ENCODE measurements at places on chromosomes 5 and 9.

- DNase-seq = no peak
Measured at GRCh38 chr5:53350991-53351770, 129.2 kb upstream of the FST start.

GRCh38 chr5:175797521-175798038 is 73.8 kb upstream of the CPLX2 start:
- DNase-seq = no peak

DNA sequence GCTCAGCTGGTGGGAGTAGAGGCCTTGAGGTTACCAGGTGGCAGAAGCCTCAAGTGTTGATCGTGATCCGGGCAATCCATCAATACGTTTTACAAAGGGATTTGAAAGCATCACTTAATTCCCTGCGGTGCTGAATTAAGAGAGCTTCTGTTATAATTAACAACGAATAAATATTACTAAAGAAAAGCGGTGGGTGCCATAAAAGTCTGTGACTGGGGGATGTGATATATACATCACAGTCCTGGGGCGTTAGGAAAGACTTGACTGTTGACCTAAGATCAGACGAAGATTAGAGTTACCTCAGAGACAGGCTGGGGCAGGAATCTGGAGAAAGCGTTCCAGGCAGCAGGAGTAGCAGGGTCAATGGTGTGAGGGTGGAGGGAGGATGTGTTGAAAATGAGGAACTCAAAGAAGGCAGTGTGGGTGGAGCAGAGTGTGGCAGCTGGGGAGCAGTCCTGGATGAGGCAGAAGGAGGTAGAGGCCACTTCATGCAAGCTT is 6.7 kb upstream of the C5orf63 start:
- no peak for DNase-seq

DNA sequence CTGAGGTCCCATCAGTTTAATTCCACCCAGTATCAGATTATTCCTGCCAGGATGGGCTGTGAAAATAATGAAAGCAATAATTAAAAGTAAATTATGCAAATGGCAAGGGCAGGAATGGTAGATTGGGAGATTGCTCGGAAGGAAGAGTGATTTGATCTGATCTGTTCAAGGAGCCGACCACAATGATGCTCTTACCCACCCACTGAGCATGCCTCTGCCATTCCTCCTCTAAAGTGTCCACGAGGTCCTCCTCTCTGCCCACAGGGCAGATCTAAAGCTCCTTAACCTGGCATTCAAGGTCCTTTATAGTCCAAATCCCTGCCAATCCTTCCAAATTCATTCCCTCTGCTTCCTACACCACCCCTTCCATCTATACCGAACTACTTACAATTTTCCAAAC is 147.8 kb downstream of the TTLL11 start:
- DNase-seq = no peak

GRCh38 chr5:93735378-93735777 is 6.0 kb downstream of the POU5F2 start:
- no peak for DNase-seq

- no peak for DNase-seq
Measured at GRCh38 chr9:69582018-69582417, 90.2 kb downstream of the APBA1 start.

Measured in stimulated activated naive B cell treated with anti-CD40 and anti-IgM and Interleukin-4, amounts not matched to agents 10 μg/mL and 1 μg/mL and 100 μg/mL, for 72 hours (primary cell).